ENCODE measurements at places on chromosomes 7 and 10.

DNA sequence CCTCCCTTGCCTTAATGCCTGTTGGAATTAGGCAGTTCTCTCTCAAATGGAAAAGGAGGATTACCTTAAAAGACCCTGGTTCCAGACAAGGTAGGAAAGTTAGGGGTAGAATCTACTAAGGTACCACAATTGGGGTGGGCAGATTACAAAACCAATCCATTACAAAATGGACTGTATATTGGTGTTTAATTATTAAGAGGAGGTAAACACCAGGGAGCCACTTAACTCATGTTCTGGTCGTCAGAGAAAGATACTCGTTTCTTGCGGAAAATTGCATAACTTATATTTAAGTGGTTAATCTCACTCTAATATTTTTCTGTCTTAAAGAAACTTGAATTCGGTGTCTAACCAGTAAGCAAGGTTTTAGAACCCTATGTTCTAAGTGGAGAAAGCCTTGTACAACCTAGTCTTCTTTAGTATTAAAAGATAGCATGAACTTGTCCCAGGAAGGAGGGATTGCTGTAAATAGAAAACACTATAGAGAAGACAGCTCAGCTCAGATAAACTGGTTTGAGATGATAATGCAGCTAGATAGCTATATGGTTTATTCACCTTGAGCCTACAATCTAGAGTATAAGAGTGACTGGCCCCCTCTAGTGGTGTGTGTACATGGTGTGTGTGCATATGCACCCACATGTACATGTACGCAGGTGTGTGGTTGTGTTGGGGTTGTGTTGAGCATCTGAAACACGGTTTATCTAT is 58.0 kb upstream of the STRIP2 start:
- DNase-seq, result peak; percentile 53

- DNase-seq, result no peak
Measured at GRCh38 chr10:19688344-19688743, 127.9 kb upstream of the PLXDC2 start.

- DNase-seq, result no peak
Measured at GRCh38 chr7:55306331-55306730, 58.8 kb upstream of the LANCL2 start.

DNA sequence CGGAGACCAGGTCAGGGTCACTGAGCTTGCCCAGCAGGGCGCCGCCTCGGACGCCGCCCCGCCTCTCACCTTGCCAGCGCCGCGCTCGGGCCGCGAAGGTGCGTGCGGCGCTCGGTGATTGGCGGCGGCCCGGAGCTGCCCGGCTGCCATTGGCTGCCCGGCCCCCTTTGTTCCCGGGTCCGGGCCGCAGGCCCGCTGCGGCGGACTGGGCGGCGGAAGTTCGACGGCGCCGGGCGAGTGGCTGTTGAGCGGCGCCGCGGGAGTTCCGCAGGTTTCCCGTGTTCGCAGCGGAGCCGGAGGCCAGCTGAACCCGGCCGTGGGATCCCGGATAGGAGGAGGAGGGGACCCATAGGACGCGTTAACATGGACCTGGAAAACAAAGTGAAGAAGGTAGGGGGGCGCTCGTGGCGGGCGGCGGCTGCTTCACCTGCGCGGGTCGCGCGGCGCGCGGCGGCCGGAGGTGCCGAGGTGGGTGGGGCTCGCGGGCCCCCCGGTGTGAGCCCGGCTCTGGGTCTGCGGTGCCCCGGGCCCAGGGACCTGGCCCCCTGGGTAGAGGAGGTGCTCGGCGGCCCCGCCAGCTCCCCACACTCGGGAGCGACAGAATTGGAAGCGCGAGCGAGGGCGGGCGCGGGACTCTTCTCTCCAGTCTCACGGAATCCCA is at the start of gene TES:
TSS of gene TES (plus strand) at position 195 of the 661 bp plus-strand sequence. CDS start at position 364, 169 bp downstream.
- DNase-seq, result peak; percentile 72

- DNase-seq, result no peak
Measured at GRCh38 chr7:148474481-148475025, 116.0 kb upstream of the C7orf33 start.

DNA sequence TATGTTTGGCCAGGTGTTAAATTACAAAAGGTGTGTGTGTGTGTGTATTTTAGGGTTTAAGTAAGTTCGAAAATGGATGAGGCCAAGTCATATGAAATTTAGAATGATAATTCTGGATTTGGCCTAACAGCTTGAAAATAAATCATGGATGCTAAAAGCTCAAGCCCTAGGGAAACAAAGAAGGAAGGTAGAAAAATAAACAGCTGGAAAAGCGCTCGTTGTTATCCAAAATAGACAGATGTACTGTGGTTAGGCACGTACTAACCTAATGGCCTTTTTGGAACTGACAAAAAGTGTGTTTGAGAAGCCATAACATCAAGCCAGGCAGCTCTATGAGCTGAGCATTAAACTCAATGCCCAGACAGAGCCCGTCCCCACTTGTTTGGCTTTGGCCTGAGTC is 17.5 kb upstream of the PALS2 start:
- DNase-seq, result no peak

DNA sequence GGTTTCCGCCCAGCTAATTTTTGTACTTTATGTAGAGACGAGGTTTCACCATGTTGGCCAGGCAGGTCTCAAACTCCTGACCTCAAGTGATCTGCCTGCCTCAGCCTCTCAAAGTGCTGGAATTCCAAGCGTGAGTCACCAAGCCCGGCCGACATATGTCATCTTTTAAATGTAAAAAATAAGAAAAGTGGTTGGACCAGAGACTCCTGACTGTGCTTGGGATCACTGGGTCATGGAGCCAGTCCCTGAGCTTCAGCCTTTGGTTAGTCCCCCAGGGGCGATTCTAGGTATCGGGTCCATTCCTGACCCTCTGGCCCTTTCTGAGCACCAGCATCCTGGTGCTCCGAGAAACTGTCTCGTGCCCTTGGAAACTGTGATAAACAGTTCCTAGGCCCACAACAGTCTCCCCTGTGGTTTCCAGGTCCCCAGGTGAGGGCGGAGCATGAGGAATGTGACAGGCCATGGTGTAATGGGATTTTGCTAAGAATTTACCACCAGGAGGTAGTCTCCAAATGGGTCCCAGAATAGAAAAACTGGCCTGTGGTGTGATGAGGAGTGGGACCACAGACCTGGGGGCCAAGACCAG is 32.8 kb downstream of the UBTD1 start:
- DNase-seq, result no peak

- no peak for DNase-seq
Measured at GRCh38 chr7:111931016-111931517, 275.1 kb downstream of the DOCK4 start.

GRCh38 chr10:68668972-68669371 is 52.1 kb upstream of the CCAR1 start:
- no peak for DNase-seq

GRCh38 chr7:21844742-21845141 is 101.0 kb downstream of the CDCA7L start:
- no peak for DNase-seq

DNA sequence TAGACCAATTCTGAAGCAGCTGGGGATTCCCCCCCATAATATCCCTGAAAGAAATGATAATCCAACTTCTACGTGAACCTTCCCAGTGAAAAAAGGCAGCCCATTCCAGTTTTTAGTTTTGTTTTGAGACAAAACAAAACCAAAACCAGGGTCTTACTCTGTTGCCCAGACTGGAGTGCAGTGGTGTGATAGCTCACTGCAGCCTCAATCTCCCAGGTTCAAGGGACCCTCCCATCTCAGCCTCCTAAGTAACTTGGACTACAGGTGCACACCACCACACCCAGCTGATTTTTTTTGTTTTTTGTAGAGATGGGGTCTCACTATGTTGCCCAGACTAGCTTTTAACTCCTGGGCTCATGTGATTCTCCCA is 12.5 kb upstream of the ARPC1A start:
- DNase-seq, result no peak

- DNase-seq, result no peak
Measured at GRCh38 chr7:129368389-129368986, 65.7 kb upstream of the STRIP2 start.

DNA sequence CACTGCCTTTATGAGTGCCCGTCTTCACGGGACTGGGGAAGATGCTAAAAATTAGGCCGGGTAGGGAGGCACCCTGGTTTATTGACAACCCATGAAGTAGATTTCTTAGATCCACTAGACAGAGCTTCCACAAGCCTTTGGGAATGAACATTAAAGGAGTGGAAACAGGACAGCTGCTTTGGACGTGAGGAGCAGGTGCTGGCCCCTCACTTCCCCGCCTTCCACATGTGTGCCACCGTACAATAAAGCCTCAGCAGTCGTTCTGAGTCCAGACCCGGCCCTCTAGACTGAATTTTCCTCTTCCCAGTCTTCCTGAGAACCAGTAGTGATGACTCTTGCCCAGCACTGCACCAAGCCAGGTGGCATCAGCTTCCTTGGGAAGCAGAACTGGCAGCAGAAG is 282.4 kb downstream of the CELF2 start:
- DNase-seq, result no peak

- no peak for DNase-seq
Measured at GRCh38 chr10:90399782-90400181, 458.1 kb downstream of the HTR7 start.

GRCh38 chr10:94155722-94156271 is 162.1 kb downstream of the PLCE1 start:
- no peak for DNase-seq

DNA sequence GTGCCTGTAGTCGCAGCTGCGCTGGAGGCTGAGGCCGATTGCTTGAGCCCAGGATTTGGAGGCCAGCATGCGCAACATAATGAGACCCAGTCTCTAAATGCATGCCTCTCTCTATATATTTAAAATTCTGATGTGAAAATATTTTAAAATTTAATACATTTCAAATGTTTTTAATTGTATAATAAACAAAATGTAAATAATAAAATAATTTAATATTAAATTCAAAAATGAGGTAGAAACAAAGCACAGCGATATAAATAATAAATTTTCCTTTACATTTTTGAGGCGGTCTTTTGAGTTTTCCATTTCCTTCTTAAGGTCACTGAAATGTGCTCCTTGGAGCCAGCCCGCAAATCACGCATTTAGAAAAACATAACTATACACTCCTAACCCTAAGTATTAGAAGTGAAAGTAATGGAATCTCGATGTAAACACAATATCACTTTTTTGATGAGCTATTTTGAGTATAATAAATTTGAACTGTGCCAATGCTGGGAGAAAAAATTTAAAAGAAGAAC is 523 bp upstream of the CDK1 start:
- DNase-seq, result no peak

GRCh38 chr10:14360515-14360914 is 29.8 kb upstream of the FRMD4A start:
- DNase-seq, result no peak

GRCh38 chr10:122659651-122660050 is 40.0 kb downstream of the C10orf120 start:
- DNase-seq, result no peak

- DNase-seq, result no peak
Measured at GRCh38 chr10:109412353-109412752, 511.0 kb downstream of the XPNPEP1 start.

DNA sequence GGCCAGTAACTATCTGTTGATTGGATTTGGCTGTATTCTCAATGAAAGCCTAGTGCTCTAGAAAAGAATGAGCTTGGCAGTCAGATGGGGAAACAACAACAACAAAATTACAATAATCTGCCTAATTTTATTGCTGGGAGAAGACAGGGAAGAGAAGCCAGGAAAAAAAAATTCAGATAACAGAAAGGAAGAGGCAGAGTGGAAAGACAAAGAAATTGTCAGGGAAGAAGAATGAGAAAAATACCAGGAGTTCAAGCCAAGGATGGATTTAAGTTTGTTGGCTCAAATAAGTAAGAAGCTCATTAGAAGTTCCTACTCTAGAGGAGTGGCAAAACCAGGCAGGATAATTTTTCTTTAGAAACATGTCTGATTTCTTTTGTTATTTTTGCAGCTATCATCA is 45.9 kb upstream of the PRKG1 start:
- no peak for DNase-seq

- DNase-seq, result no peak
Measured at GRCh38 chr7:44264221-44264931, 61.0 kb downstream of the CAMK2B start.

- DNase-seq, result no peak
Measured at GRCh38 chr10:7265396-7266123, 145.3 kb downstream of the SFMBT2 start.

DNA sequence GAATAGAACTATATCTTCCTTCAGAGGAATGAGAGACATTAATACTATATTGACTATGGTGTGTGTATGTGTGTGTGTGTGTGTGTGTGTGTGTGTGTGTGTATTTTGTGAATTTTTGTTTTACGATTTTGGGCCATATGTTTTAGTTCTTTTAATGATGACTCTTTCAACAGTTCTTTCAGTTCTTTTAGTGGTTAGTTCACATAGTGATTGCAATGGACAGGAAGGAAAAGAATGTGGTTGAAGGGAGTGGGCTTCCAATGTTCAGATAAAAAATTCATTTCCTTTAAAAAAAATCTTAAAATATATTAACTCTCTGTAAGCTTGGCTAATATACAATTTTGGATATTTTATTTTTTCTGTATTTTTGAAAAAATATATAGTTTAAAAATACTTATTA is 315.7 kb upstream of the DGKB start:
- no peak for DNase-seq

GRCh38 chr7:106604971-106605370 is 56.0 kb downstream of the CCDC71L start:
- no peak for DNase-seq

DNA sequence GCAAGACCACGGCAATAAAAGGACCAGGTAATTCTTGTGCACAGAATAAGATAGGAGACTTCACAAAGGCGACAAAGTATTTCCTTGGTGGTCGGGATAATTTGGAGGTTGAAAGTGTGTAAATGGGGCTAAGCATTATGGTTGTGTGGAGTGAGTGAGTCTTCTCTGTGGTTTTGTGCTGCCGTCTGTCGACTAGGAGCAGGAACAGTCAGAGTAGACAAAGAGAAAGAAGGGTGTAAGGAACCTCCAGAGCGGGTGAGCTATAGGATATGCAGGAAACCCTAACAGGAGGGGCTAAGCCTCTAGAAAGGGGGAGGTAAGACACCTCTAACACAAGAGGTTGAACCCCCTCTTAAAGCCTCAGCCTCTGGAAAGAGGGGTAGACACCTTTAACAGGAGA is 201.6 kb downstream of the SH2D4B start:
- no peak for DNase-seq

DNA sequence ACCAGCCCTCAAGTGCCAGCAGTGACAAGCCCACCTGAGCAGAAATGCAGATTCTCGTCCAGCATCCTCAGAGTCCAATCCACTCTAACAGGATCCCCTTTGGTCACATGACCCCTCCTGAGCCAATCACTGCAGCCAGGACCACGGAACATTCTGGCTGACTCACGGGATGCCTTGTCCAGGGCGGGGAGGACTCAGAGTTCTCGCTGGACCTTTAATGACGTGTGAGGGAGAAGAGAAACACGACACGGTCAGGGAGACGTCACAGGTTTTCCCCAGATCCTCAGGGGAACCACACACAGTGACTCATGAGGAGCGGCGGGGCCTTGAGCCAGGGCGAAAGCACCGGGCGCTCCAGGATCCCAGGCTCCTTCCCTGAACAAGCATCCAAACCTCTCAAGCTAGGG is 155.7 kb downstream of the PTPRN2 start:
- no peak for DNase-seq

GRCh38 chr10:18532881-18533535 is 118.4 kb downstream of the NSUN6 start:
- DNase-seq, result no peak

GRCh38 chr10:101781655-101781983 is 1.6 kb downstream of the NPM3 start:
- DNase-seq, result no peak

- no peak for DNase-seq
Measured at GRCh38 chr7:33933611-33934281, 28.4 kb downstream of the BMPER start.

GRCh38 chr7:66630531-66630930 is 1.9 kb downstream of the KCTD7 start:
- no peak for DNase-seq
